ENCODE measurements at places on chromosomes 5 and 9. TPM values are rescaled to one million over a fixed set of nuclear protein-coding genes. Genes with fewer than 3 reads are reported as not detected.

Gene EXOSC3
- 44.4 TPM for polyA plus RNA-seq

Gene ROPN1L
- 0.95 TPM for polyA plus RNA-seq

Gene NR6A1
- polyA plus RNA-seq = 1.7 TPM

GRCh38 chr5:107652839-107653607, 17.7 kb downstream of the EFNA5 start:
- DNase-seq = no peak

DNA sequence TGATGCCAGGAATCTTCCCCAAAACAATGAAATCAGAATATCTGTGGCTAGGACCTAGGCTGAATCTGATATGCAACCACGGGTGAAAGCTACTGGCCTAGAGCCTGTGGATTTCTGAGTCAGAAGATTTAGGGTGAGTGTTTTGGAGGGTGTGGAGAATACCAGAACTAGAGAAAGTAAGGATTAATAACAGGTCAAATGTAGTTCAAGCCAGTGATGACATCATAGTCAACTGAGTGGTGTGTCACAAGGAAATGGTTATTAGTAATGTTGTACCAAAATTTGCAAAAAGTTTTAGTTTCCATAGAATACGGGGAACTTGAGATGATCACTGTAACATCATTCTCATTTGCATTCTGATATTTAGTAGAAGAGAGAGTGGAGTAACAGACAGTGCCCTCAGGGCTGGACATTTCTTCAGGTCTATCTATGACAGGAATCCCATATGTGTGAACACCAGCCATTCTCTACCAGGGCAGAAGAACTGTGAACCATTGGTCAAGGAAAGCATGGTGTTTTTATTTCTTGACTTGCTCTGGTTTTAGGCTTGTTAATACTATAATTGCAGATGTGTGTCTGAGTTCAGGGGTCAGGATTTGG, 3.7 kb downstream of the GALNT12 start:
- DNase-seq = no peak

GRCh38 chr9:70588999-70589398, 174.5 kb upstream of the KLF9 start:
- no peak for DNase-seq

DNA sequence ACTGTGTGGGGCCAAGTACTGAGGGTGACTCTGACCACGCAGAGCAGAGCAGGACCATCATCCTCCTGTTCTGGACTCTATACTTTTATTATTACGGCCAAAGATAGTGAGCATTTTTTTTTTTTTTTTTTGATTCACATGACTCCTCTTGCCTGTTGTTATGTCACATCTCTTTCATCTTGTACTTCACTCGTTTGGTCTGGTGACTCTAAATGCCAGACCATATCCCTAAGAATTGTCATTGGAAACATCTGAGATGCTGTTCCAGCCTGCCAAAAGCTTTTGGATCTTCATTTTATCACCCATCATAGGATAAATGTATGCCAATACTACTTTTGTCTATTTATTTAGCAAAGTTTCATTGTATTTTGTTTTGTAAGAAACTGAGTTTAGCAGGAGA, 168.2 kb upstream of the RAI14 start:
- no peak for DNase-seq

- DNase-seq = no peak
Observed at GRCh38 chr5:157993986-157994691, 135.2 kb upstream of the CLINT1 start.

- no peak for DNase-seq
Observed at GRCh38 chr5:34749431-34749873, 89.5 kb upstream of the TTC23L start.

DNA sequence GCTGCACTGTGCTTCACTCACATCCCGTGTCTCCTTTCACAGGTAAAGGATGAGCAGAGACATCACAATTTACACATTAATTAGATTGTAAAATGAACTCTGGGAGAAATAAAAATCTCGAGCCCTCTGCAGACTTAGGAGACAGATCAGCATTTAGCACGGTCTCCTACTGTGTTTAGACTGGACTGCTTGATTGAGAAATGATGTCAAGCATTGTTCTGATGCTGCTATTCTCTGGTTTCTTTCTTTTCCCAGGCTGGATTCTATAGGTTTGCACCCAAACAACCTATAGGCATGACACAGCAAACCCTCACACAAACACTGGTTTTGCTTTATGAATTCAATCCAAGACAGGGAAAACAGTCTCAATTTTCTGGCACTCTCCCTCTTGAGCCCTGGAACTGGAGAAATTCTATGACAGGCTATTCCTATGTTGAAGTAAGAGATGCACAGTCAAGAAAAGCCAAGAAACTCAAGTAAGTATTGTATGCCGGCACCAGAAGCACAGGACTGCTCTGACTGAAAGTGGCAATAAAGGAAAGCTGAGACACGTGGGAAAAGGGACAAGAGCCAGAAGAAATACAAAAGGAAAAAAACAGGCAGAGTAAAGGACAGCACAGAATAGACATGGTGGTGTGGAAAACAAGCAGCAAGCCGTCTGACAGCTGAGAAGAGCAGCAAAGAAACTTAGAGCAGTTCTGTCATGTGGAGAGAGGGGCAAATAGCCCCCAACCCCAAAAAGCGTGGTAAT, 24.8 kb upstream of the ERAP2 start:
- DNase-seq = no peak

DNA sequence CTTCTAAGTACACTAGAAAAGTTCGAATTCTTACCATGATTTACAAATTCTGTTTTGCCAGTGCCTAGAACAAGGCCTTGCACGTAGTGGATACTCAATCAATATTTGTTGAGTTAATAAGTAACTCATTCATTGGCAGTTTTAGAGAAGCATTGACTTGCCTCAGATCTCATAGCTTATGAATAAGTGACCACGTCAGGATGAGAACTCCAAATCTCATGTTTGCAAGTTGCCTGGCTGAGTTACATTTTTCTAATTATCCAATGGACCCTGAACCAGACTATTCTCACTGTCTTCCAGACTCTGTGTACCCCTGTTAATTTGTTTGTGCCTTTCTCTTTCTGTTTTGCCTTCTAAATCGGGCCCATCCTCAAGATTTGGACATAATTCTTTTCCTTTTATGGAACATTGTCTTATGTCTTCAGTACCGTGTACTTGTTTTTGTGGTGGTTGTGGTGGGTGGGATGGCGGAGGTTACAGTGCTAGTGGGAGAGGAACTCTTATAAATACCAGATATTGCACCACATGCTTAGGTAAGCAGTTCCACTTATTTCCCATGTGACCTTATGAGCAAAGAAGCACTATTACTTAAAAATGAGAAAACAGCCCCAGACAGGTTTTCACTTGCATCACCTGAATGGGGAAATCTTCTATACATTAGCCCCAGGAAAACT, 96.3 kb downstream of the UNC13B start:
- no peak for DNase-seq

DNA sequence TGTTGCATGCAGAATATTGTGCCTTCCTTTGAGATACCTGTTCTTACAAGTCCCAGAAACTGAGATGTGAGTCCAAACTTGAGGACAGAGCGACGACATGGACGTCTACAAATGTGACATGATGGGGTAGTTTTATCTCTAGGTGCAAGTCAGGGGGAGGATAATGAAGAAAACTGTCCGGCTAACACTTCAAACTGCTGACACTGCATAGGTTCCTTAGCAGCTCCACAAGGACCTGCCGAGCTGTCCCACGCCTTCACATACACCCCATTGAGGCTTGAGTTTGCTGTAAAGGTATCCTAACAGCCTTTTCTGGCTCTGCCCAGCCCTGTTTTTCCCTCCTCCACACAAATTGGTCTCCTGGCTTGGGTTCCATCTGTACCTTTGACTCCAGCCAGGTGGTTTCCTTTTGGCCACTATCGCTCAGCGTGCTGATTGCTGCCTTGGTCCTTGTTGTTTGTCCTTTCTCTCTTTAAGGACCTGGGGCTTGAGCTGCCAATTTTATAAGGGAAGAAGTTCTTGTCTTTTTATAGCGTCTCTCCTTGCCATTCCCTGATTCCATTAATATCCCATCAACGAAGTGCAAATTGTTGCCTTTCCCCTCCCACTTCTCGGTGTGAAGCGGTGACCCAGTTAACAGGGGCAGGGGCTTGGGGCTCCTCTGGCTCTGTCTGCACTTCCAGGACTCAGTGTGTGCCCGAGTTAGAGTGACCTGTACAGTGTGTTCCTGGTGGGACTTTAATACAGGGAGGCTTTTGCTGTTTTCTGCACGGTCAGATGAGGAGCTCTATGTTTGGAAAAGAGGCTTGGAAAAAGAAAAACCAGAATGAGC, 100.3 kb downstream of the PCSK1 start:
- DNase-seq = no peak

DNA sequence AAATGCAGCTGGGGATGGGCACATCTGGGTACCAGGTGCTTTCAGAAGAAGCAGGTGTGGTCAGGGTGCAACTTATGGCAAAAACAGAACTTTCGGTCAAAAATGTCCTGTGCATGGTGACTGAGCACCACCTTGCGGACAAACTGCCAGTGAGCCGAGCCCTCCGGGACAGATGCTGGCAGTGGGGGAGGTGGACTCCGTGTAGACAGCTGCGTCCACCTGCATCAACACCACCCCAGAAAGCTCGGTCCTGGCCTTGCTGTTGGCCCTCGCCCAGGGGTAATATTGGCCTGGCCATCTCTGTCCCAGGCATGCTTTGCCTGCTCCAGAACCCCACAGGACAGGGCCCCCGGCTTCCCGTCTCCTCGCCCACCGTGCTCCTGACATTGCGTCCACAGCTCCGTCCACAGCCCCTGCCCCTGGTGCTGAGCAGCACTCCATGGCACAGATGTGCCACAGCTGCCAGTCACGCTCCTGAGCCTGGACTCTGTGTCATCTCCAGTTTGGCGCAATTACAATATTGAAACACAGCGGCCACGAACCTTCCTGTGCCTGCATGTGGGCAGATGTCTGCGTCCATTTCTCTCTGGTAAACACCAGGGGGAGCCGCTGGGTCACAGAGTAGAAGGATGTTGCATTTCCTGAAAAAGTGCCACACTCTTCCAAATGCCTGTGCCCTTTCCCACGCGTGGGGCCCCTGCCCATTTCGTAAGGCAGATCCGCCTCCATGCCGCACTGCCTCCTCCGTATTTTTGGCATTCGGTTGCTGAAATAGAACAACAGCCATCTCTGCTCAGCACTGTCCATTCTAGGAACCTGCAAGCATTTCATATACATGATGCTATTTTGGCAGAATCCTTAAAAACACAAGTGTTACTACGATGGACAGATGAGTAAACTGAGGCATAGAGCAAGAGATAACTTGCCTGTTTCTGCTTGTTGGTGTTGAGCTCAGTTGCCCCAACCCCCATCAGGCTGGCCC, 33.4 kb upstream of the SLC6A19 start:
- DNase-seq = peak; percentile 75

- no peak for DNase-seq
Observed at GRCh38 chr5:61796773-61797172, 464.7 kb downstream of the ZSWIM6 start.

Data from left kidney (tissue), 8 donors.